ENCODE measurements at places on chromosomes 16 and 17.
A peak's percentile ranks its signal among the peaks of the same experiment; 100 is the strongest.

DNA sequence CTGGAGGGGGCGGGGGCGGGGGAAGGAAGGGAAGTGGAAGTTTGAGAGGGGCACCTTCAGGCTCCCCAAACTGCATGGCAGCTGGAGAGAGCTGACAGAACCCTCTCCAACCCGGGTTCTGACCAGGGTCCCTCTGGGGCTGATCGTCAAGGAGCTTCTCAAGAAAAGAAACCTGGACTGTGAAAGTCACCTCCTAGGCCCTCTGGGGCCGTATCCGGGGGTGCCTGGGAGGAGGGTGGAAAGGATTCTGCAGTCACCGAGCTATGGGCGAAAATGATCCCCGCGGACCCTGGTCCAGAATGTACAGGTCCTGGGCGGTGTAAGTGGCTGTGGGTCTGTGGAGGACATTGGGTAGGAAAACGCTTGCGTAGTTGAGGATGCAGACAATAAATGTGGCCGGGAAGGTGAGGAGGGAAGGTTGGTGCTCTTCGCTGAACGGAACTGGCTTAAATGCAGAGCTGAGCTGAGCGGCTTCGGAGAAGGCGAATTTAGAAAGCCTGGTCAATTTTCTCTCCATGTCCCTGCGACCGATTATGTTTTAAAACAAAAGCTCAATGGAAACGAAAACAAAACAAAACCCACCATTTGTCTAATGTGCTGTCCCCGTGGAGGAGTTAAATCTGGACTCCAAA, 3.6 kb upstream of the LHX1 start:
- DNase-seq = no peak

- DNase-seq = no peak
Observed at GRCh38 chr17:78903101-78903779, at the start of gene CEP295NL. TSS of gene CEP295NL (minus strand) at chr17:78903201. CDS start at chr17:78901828, 1,373 bp downstream.

DNA sequence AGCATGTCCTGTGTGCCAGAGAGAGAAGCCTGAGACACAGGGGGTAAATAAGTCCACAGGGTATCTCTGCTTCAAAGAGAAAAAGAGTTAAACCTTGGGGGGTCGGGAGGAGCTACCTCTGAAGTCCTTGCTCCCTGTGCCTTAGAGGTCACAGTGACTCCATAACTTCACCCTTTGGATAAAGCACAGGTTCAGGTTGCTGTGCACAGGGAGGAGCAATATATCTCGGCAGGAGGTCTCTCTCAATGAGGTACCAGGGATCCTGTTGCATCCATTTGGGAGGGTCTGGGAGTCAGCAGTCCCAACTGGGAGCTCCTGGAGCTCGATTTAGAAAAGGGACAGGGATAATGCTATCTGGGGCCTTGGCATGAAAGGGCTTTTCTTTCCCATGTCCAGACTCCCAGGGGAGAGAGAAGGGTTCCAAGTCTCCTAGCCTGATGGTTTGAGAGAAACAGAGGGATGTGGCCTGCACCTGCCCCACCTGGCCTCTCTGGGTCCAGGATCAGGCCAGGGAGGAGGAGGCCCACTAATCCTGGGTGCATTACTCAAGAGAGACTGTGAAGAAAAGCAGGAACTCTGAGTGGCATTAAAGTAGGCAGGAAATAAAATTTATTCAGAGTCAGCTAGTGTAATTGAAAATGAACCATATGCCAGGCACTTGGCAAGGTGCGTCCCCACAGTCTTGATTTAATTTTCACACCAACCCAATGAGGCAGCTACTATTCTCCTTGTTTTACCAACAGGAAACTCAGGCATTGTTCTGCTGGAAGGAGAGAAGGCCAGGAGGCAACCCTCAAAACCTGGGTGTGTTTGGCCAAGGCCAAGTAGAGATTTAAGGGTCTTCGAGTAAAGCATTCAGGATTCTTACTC, 40.7 kb downstream of the CUEDC1 start:
- DNase-seq = no peak

DNA sequence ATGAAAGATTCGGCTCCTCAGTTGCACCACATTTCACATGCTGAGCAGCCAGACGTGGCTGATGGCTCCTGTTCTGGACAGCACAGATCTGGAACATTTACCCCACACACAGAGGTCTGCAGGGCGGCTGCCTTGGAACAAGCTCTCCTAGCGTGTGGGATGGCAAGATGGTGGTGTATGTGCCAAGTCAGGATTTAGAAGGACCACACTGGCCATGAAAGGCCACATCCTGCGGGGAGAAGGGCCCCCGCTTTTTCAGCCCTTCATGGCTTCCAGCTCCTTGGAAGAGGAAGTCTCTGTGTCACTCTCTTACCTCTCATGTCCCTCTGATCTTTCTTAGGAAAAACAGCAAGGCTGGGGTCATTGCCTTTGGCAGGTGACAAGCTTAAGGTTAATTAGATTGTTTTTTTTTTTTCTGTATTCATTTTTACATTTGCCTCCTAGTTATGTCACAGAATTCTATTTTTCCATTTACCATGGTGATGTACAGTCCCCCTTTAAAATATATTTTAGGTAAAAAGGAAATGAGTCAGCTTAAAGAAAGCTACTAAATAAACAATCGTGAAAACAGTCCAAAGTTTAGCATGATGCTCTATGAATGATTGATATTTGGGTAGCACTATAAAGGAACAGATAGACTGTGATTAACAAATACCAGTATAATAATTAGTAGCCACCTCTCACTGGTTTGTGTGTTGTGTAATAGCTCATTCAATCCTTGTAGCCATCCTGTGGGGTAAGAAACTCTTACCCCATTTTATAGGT, 396.6 kb downstream of the CPPED1 start:
- DNase-seq = peak; percentile 31

DNA sequence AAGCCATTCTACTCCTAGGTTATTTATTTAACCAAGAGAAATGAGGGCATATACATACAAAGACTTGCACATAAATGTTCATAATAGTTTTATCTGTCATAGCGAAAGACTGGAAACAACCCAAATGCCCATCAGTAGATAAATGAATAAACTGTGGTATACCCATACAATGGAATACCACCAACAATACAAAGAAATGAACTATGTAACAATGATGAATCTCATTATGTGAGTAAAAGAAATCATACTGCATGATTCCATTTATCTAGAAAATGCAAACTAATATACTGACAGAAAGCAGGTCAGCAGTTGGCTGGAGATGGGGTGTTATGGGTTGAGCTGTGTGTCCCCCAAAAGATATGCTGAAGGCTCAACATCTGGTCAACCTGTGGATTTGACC, 57.3 kb downstream of the CEP95 start:
- DNase-seq = no peak

DNA sequence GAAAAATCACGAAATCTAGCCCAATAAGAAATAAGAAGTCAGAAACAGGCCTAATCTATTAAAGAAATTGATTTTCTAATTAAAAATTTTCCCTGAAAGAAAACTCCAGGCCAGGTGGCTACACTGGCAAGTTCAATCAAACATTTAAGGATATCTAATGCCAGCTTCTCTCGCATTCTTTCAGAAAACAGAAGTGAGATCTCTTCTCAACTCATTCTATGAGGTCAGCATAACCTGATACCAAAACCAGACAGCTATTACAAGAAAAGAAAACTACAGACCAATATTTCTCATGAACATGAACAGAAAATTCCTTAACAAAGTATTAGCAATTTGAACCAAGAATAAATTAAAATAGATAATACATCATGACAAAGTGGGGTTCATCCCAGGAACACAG, 52.4 kb downstream of the AXIN2 start:
- no peak for DNase-seq

GRCh38 chr16:54976651-54977200, 46.1 kb downstream of the IRX5 start:
- DNase-seq = no peak

- no peak for DNase-seq
Observed at GRCh38 chr16:17154981-17155380, 315.8 kb downstream of the XYLT1 start.

DNA sequence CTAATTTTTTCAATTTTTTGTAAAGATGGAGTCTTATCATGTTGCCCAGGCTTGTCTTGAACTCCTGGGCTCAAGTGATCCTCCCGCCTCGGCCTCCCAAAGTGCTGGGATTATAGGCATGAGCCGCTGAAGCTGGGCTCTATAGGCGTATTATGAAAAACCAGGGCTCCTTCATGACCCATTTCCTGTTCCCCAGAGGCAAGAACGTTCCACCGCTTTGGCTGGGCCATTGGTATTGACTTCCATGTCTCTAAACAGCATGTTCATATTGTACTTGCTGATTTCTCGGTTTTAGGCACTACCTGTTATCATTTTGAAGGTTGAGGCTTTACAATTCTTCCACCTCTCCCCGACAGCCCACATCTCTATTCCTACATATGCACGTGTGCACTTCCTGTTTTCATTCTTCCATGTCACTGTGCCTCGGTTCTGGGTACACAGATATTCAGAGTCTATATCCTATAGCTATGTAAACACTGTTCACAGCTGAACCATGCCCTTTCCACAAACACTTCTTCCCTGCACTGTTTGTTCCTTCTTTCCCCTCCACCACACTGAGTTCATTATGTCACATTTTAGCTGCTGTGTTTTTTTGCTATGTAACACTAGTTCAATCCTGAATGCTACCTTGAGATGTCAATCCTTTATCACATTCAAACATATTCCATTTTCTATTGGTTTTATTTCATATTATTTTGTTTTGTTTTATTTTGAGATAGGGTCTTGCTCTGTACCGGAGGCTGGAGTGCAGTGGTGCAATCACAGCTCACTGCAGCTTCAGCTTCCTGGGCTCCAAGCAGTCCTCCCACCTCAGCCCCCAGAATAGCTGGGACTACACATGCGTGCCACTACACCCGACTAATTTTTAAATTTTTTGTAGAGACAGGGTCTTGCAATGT, 16.8 kb upstream of the MAPK3 start:
- DNase-seq = no peak

DNA sequence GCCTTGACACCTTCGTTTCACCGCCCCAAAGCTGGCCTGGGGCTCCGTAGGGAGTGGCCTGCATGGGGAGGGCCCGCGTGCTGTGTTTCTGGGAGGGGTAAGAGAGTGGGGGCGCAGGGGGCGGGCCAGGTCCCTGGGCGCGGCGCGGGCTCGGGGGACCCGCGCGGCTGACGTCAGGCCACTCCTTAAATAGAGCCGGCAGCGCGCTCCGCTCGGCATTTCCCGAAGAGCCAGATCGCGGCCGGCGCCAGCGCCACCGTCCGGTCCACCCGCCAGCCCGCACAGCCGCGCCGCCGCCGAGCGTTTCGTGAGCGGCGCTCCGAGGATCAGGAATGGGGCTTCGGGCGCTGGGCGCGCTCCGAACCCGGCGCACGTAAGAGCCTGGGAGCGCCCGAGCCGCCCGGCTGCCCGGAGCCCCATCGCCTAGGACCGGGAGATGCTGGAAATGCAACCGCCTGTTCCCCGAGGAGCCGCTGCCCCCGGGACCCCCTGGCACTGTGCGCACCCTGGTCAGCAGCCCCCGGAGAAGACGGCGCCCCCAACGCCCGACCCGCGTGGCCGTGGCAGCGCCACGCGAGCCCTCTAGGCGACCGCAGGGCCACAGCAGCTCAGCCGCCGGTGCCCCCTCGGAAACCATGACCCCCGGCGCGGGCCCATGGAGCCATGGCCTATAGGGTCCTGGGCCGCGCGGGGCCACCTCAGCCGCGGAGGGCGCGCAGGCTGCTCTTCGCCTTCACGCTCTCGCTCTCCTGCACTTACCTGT, at the start of gene HS3ST2:
HS3ST2 (plus strand) TSS at position 215 of the 763 bp plus-strand sequence; CDS start at position 664, 449 bp downstream.
- DNase-seq = no peak

- DNase-seq = no peak
Observed at GRCh38 chr16:57501492-57501891, 15.2 kb upstream of the DOK4 start.

- DNase-seq = peak; percentile 100
Observed at GRCh38 chr17:6752068-6752909, 3.6 kb upstream of the XAF1 start.

DNA sequence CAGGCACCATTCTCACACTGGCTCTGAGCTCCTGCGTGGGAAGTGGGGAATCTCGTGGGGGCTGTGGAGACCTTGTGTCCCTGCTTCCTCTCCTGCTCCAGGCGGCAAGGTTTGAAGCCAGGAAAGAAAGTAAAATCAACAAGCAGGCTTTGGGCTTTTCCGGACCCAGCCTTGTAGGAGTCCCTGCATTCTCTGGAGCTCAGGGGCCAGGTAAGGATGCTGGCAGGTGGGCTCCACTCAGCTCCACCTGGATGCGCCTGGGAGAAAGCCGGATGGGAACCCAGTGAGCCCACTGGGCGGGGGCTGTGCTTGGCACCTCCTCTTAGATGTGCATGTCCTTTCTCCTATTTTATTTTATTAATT, 362.5 kb downstream of the SEC14L1 start:
- DNase-seq = no peak
